Esophagus squamous epithelium (tissue), 5 donors: ENCODE measurements at places on chromosomes 2 and 18. TPM values are rescaled to one million over a fixed set of nuclear protein-coding genes. Genes with fewer than 3 reads are reported as not detected.

- H3K27ac ChIP-seq: no peak overlapping the region
- H3K4me3 ChIP-seq: no peak overlapping the region
- no peaks in the 10 kb centered on the region for H3K27me3 ChIP-seq
- H3K36me3 ChIP-seq: no peaks in the 10 kb centered on the region
These were observed 91.9 kb downstream of the MRPS9 start for GRCh38 chr2:105129722-105130232.

- no peaks in the 10 kb centered on the region for H3K27me3 ChIP-seq
- H3K4me1 ChIP-seq: no peaks in the 10 kb centered on the region
- H3K27ac ChIP-seq: no peak overlapping the region
- no peak overlapping the region for H3K4me3 ChIP-seq
- no peak for DNase-seq
These were observed 330.3 kb upstream of the MEX3C start for GRCh38 chr18:51527826-51528225.

GRCh38 chr2:75035444-75036353, 77.3 kb downstream of the POLE4 start:
- H3K36me3 ChIP-seq: no peaks in the 10 kb centered on the region
- peak overlapping the region; percentile 11 for H3K27ac ChIP-seq
- H3K4me1 ChIP-seq: no peaks in the 10 kb centered on the region
- DNase-seq: no peak

Gene TEKT4
- not detected for total RNA-seq
